Right lobe of liver (tissue), 6 donors: ENCODE measurements at places on chromosomes 7 and 10. TPM values are rescaled to one million over a fixed set of nuclear protein-coding genes. Genes with fewer than 3 reads are reported as not detected.

UCN3 gene
- total RNA-seq, result not detected

GRCh38 chr10:3805201-3805790 lies 20.3 kb upstream of the KLF6 start:
- no peaks in the 10 kb centered on the region for H3K27me3 ChIP-seq
- DNase-seq, result no peak
- peaks cover 18% of the 10 kb centered on the region for H3K4me1 ChIP-seq
- H3K4me3 ChIP-seq, result no peak overlapping the region
- no peaks in the 10 kb centered on the region for H3K36me3 ChIP-seq
- peak overlapping the region; percentile 61 for H3K27ac ChIP-seq

DNA sequence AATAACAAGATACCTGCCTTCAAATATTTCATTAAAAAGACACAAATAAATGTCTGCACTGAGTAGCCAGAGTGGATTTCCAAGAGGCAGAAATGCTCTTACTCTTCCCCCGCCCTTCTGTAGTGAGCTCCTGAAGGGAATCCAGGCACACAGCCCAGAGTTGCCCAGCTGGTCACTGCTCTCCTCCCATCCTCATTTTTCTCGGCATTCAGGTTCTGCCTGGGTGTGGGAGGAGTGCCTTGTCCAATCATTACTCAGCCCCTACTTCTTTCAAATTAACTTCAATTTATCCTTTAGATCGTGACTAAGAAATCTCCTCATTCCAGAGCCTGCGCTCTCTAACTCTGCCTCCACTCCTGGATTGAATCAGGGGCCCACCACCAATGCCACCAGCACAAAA lies 12.2 kb downstream of the CCDC6 start:
- no peak for DNase-seq

- H3K27ac ChIP-seq, result no peak overlapping the region
- no peaks in the 10 kb centered on the region for H3K4me1 ChIP-seq
- no peak for DNase-seq
- no peak overlapping the region for H3K4me3 ChIP-seq
- H3K27me3 ChIP-seq, result no peaks in the 10 kb centered on the region
Observed at GRCh38 chr7:171912-172515, 20.4 kb upstream of the FAM20C start.

GRCh38 chr7:149097088-149097487 lies 6.6 kb upstream of the ZNF786 start:
- H3K4me1 ChIP-seq, result no peaks in the 10 kb centered on the region
- no peak overlapping the region for H3K27ac ChIP-seq
- H3K27me3 ChIP-seq, result no peaks in the 10 kb centered on the region

GPR26 gene
- total RNA-seq, result not detected

FGL2 gene
- 7.5 TPM for total RNA-seq

DNA sequence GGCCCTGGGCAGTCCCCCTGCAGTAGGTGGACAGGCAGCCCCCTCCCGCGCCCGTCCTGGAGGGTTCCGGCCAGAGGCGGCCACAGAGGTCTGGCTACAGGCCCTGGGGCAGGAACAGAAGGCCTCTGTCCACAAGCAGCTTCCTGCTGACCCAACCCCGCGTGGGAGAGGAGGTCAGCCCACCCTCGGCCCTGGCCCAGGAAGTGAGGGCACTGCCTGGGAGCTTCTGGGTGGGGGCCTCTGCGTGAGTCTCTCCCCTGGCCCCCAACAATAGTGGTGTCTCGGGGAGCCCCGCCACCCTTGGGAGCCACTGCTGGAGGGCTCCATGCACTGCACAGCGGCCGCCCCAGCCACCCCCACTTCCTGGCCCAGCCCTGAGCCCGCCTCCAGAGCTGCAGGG lies 4.7 kb downstream of the MICALL2 start:
- H3K4me1 ChIP-seq, result no peaks in the 10 kb centered on the region
- no peaks in the 10 kb centered on the region for H3K27me3 ChIP-seq
- no peak overlapping the region for H3K4me3 ChIP-seq
- no peaks in the 10 kb centered on the region for H3K36me3 ChIP-seq
- DNase-seq, result no peak

LAMB1 gene
- total RNA-seq, result 25.2 TPM

EGR2 gene
- not detected for total RNA-seq

PPP1R17 gene
- not detected for total RNA-seq

DNA sequence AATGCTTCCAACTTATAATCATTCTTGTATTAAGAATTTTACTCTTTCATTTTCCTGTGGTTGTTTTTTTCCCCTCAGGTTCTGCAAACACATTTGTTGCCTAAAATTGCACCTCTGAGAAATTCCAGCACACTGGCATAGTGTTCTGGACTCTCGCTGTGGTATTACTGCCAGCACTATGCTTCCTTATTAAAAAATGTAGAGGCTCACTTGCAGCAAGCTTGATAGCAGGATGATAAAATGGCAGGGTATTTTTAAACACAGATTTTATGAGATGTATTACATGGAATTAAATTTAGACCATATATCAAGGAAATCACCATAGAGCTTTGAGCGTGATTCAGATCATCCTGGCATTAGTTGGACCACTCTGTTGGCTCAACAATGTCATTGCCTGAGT lies 416.7 kb upstream of the AKR1E2 start:
- H3K27ac ChIP-seq, result no peak overlapping the region

LBX1 gene
- not detected for total RNA-seq

DNA sequence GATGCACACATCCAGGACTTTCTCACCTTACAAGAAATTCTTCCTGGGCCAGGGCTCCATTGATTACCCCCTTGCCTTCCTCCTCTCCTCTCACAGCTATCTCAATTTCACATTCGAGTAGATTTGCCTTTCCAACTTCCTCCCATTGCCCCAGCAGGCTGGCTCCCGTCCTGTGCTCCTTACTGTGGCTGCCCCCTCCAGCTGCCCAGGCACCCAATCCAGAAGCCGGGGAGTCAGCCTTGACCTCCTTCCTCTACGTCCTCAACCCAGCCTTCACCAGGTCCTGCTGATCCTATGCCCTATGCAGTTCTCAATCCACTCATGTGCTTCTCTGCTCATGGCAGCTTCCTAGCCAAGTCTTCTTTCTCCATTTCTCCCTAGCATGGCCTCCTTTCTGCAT lies 85.7 kb upstream of the GPR26 start:
- no peaks in the 10 kb centered on the region for H3K36me3 ChIP-seq
- peaks cover 15% of the 10 kb centered on the region for H3K27me3 ChIP-seq
- DNase-seq, result no peak
- no peaks in the 10 kb centered on the region for H3K4me1 ChIP-seq
